ENCODE measurements at places on chromosomes 6 and 20.

GRCh38 chr6:126944512-126944911 lies 174.0 kb upstream of the RSPO3 start:
- no peak for DNase-seq

DNA sequence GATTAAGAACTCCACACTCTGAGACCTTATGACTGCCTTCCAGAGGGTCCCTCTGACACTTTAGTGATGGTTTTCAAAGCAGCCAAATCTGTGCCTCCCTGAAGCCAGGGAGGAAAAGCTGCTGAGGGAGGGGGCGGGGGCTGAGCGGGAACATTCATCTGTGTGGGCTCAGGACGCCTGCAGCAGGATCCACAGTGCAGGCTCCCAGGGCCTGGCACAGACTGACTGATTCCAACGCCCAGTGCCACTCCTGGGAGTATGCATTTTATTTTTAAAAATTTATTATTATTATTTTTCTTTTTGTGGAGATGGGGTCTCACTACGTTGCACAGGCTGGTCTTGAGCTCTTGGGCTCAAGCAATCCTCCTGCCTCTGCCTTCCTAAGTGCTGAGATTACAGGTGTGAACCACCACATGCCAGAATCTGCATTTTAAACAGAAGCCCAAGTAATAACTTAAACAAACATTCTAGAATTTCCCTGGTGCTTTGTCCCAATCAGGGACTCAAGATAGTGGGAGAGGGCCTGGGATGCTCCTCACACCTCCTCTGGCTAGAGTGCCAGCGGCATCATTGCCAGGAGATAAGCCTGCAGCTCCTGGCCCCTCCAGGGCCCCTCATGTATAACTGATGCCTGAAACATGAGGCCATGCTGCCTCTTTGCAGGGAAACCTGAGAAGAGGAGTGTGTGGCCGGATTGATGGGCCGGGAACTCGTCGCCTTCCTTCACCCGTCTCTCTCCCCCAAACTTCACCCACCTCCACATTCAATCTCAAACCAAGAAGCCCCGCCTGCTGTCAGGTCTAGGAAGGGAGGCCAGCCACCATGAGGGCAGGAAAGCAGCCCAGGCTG lies 438 bp upstream of the TMC2 start:
- no peak for DNase-seq

DNA sequence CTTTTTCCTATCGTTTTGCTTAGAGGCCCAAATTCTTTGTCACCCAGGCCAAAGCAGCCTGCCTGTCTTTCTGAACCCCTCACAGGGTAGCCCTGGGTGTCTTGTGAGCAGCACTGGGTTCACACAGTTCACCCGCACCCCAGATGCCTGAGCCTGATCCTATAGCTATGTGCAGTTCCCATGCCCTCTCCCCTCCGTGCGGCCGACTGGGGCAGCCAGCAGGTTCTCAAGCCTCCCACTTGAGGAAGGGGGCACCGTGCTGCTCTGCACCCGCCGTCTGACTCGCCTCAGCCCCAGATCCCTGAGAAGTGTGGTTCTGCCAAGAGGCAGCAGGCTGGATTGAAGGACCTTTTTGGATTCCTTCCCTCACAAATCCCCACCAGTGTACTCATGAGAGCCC lies 89.0 kb downstream of the PSMB1 start:
- DNase-seq, result no peak

- peak; percentile 53 for DNase-seq
Observed at GRCh38 chr6:143164565-143165105, 103.9 kb downstream of the AIG1 start.

- no peak for DNase-seq
Observed at GRCh38 chr6:6736791-6737654, 148.5 kb downstream of the LY86 start.

DNA sequence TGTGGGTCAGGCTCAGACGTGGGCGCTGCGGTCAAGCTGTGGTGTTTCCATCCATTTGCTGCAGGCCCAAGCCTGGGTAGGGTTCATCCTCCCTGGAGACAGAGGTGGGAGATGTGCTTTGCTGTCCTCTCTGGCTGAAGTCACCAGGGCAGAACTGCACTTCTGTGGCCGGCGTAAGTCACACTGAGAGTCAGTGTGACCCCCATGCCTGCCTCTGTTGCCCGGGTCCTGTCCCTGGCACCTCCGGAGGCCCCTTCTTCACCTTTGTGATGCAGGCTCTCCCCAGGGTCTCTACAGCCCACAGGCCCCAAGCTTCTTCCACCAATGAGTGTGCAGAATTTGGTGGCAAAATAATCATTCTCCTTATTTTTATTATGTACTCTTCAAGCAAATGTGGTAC lies 53.8 kb upstream of the DACT2 start:
- DNase-seq, result no peak

- DNase-seq, result peak; percentile 42
Observed at GRCh38 chr6:39339868-39340550, 17.5 kb upstream of the KCNK16 start.

DNA sequence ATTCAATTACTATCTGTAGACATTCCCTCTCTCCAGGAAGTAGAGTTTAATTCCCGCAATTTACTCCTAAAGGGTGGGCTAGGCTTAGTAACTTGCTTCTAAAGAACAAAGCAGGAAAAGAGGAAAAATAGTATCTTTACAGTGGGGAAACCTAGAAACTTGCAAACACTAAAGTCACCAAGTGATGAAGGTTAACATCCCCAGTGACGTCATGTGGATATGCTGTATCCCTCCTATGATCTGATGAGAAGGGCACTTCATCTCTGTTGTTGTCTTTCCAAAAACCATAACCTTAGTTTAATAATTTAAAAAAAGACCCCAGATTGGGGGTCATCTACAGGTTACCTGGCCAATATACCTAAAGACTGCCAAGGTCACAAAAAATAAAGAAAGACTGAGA lies 17.3 kb downstream of the SLC22A16 start:
- DNase-seq, result no peak

- no peak for DNase-seq
Observed at GRCh38 chr20:59827138-59828056, 106.0 kb downstream of the SYCP2 start.

DNA sequence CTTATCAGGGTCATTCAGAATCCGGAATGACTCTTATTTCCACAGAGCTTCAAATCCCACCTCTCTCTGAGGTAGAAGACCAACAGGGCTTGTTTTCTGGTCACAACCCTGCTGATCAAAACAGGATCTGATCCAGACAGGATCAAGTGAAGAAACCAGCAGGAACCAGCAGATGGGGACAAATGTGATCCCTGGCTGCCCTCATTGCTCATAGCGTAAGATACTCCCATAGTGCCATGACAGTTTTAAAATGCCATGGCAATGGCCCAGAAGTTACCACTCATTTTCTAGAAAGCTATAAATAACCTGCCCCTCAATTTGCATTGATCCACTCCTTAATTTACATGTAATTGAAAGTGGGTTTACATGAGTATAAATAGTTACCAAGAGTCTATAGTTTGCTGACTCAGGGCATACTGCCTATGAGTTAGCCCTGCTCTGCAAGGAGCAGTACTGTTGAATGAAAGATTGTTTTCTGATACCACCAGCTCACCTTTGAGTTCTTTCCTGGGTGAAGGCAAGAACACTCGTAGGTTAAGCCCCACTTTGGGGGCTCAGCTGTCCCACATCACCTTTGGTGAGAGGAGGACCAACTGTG lies 6.2 kb upstream of the ZNF334 start:
- DNase-seq, result no peak

DNA sequence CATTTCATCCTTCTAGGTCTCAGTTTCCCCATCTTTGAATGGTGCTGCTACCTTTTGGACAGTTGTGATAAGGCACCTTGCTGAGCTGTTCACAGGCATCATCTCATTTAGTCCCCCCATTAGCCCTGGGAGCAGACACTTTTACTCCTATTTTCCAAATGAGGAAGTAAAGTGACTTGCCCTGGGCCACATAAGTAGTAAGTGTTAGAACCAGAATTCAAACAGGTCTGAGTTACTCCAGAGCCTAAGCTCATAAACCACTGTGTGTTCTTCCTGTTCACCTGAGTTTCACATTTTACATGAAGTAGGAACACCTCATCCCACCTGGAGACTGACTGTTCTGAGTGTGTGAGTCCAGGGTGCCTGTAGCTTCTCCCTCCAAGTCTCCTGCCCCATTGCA lies 43.5 kb upstream of the EPB41L1 start:
- no peak for DNase-seq

DNA sequence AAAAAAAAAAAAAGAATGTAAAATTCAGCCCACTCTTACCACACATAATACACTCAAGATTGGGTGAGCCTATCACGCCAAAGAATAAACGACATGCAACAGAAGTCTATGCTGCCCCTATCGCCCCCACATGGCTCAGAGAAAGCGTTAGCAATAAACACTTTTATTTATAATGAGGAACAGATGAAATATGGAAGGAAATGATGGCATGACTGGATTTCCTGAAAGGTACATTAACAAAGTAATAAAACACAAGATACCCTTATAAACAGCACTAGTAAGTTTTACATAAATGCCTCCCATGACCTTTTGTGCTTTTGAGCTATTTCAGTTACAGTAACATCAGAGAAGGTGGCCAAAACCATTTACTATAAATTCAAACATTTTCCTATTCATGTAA lies 71.4 kb upstream of the SCAF8 start:
- no peak for DNase-seq

DNA sequence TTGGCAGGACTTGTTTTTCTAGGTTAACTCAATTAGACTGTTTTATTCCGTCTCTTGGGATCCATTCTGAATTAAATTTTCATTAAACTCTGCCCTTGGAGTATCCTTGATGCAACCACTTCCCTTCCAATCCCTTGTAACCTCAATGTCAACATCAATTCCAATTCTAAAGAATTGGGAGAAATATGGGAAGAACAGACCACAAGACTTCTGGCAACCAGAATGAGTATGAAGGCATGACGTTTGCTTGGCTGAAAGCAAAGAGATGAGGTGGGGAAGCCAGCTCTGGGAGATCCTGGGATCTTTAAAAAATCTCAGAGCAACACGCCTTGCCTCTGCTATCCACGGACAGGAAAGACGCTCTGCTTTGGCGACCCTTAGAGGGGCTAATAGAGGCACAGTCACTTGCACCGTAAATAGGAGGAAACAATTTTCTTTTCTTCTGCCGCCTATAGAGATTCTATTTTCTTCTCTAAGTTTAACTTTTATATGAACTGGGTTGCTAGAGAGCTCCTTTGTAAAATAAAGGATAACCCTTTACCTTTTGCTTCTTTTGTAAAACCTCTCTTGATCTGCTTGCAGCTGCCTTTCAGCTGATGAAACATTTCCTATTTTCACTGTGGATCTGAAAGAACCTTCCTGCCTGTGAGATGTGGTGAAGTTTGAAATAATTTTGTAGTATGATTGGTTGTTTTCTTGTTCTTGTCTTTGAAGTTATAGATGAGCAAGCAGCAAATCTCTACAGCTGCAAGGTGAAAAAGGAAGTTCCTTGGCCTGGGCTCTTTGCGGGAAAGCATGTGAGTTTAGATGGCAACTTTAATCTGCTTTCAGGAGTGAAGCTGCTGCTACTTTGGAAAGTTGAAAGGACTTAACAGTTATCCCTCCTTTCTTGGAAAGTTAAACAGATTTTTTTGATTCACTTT lies at the start of gene ASIP:
Gene ASIP, plus strand, starts transcription at position 731 of the 923 bp plus-strand sequence. CDS start 18,952 bp downstream, outside the sequence.
- DNase-seq, result no peak

GRCh38 chr20:2984956-2985661 lies 58.3 kb upstream of the GNRH2 start:
- DNase-seq, result peak; percentile 64

GRCh38 chr20:46746956-46747526 lies 37.6 kb downstream of the SLC2A10 start:
- DNase-seq, result peak; percentile 38

- no peak for DNase-seq
Observed at GRCh38 chr6:1322696-1323219, 10.9 kb downstream of the FOXQ1 start.

GRCh38 chr6:80932359-80932758 lies 820.1 kb downstream of the TENT5A start:
- peak; percentile 44 for DNase-seq

- peak; percentile 49 for DNase-seq
Observed at GRCh38 chr6:45718871-45719270, 296.8 kb downstream of the CLIC5 start.

Measured in astrocyte of the hippocampus (primary cell).